Transverse colon (tissue), 4 donors: ENCODE measurements at places on chromosomes 7 and 10.

GRCh38 chr7:108109221-108109908 is 20.8 kb downstream of the LAMB4 start:
- no peaks in the 10 kb centered on the region for H3K36me3 ChIP-seq
- no peak overlapping the region for H3K27ac ChIP-seq
- peak; percentile 16 for DNase-seq

GRCh38 chr7:12490107-12490688 is 80.3 kb upstream of the SCIN start:
- H3K4me1 ChIP-seq = no peaks in the 10 kb centered on the region
- H3K36me3 ChIP-seq = no peaks in the 10 kb centered on the region
- no peaks in the 10 kb centered on the region for H3K27me3 ChIP-seq
- no peak overlapping the region for H3K4me3 ChIP-seq
- no peak for DNase-seq
- no peak overlapping the region for H3K27ac ChIP-seq

DNA sequence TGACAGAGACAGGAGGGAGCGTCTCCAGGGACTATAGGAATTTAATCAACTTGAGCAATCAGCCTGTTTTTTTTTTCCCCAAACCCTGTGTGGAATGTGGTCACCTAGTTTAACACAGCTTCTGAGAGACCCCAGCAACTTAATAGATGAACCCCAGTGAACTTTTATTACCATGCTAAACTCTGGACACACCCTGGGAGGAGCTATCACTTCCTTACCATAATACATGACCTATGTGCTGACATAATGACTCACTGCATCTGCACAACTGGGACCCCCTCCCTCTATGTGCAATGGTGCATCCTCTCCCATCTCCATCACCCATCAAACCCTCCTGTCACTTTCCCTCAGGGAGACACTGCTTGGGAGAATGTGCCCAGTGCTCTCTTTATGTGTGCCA is 83.7 kb downstream of the EPC1 start:
- DNase-seq = no peak
- H3K36me3 ChIP-seq = peaks cover 6% of the 10 kb centered on the region
- H3K27ac ChIP-seq = no peak overlapping the region
- no peaks in the 10 kb centered on the region for H3K27me3 ChIP-seq
- no peaks in the 10 kb centered on the region for H3K4me1 ChIP-seq

DNA sequence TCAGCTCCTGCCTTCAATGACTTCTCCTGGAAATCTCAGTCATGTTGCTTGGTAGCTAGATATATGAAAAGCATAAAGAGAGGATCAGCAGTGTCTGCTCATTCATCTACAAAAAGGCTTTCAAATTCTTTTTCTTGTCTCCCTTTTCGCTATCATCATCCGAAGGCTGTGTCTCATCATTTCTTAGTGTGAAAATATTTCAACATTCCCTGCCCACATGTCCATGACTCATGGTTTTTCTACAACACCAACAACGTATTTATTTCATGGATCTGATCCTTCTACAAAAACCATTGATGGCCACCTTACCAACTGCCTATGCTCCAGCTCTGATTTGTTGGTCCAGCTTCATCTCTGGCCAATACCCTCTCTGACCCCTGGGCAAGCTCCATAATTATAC is 472.5 kb upstream of the GHITM start:
- H3K36me3 ChIP-seq = no peaks in the 10 kb centered on the region
- no peak for DNase-seq
- no peak overlapping the region for H3K4me3 ChIP-seq
- no peaks in the 10 kb centered on the region for H3K27me3 ChIP-seq

DNA sequence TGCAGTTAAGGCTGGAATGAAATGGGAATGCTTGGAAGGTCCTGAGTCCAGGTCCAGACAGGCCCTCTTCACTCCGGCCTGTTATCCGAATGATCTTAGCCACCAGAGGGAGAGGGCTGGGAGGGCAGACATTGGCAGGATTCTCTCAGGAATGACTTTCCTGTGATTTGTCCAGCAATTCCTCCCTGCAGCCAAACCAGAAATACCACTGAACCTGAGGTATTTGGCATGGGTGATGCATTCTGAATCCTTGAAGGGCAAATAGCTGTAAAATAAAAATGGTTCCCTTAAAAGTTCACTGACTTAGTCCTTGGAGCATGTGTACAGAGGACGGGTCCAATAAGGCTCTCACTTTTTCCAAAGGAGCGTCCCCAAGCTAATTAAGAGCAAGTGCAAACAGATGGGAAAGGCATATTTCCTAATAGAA is 77.5 kb upstream of the HABP2 start:
- peaks cover 11% of the 10 kb centered on the region for H3K4me1 ChIP-seq
- no peaks in the 10 kb centered on the region for H3K36me3 ChIP-seq
- DNase-seq = no peak
- H3K4me3 ChIP-seq = no peak overlapping the region
- no peaks in the 10 kb centered on the region for H3K27me3 ChIP-seq
- H3K27ac ChIP-seq = no peak overlapping the region

- H3K27me3 ChIP-seq = no peaks in the 10 kb centered on the region
- H3K36me3 ChIP-seq = no peaks in the 10 kb centered on the region
- no peaks in the 10 kb centered on the region for H3K4me1 ChIP-seq
- no peak for DNase-seq
- H3K27ac ChIP-seq = no peak overlapping the region
Observed at GRCh38 chr10:131964298-131964697, 17.4 kb downstream of the BNIP3 start.

DNA sequence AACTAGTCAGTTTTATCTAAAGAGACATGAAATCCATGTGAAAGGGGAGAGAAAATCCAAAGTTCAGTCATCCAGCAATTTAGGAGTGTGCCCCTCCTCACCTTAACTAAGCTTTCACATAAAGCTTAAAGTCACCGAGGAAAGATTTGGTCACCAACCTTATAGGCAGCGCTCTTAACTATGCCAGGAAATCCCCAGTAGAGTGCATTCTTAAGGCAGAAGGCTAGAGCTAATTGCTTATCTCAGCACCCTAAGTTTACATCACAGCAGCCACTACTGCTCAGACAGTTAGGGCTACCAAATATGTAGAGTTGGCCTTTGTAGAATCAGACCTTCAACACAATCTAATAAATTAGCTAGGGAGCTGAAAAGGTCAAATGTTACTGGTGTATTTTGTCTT is 47.9 kb downstream of the MTPN start:
- H3K27me3 ChIP-seq = no peaks in the 10 kb centered on the region
- no peak for DNase-seq
- no peak overlapping the region for H3K4me3 ChIP-seq
- peaks cover 14% of the 10 kb centered on the region for H3K4me1 ChIP-seq
- no peak overlapping the region for H3K27ac ChIP-seq
- no peaks in the 10 kb centered on the region for H3K36me3 ChIP-seq
